Activated naive CD4-positive, alpha-beta T cell treated with anti-CD3 and anti-CD28 coated beads, Interleukin-2, amount 10 ng/mL, durations not matched to agents 7 days and 5 days (primary cell): ENCODE measurements at places on chromosomes 12 and 14.

DNA sequence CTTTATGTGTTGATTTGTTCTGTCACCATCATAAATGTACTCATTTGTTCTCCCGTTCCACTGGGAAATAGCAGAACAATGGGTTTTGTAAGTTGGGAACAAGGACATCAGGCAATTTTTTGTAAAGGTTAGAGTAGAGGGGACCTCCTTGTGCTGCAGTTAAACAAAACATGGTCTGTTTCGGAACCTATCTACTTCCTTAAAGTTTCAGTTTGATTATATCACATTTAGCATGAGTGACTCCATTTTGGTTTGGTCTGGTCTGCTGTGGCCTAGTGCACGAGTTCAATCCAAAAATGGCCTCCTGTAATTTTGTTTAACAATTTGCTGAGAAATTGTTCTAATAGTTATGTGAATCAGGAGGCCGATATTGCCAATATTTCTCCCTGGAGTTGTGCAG, 372.7 kb downstream of the NUAK1 start:
- no peak for DNase-seq
- no peak overlapping the region for H3K4me3 ChIP-seq
- H3K27ac ChIP-seq: no peak overlapping the region
- H3K27me3 ChIP-seq: no peaks in the 10 kb centered on the region
- H3K36me3 ChIP-seq: no peaks in the 10 kb centered on the region

DNA sequence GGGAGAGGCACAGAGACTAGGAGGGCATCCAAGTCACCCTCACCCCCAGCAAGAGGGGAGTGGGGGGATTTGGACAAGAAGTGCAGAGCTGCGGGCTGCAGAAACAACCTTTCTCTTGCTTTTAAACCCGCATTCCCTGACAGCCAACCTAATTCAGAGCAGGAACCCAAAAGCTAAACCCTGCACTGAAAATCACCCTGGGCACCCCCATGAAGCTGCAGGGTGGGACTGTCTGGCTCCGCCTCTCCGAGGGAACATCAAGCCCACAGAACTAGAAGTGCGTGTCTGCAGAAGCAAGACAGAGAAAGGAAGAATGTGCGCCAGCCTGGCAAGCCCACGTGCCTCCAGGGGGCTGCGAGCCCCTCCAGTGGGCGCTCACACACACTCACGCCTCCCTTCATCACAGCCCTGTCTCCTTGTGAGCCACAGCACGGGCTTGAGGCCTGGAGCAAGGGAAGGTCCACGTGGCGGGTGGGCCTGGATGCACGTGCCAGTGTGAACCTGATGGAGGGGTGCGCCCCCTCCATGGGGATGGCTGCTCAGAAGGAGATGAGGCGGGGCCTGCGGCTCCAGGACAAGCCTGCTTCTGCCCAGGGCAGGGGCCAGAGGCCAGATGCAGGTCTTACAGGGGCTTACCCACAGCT, 27.8 kb upstream of the PNMA1 start:
- peak overlapping the region; percentile 91 for H3K27ac ChIP-seq
- H3K4me3 ChIP-seq: peak overlapping the region; percentile 74
- peak; percentile 64 for DNase-seq
- peaks cover 83% of the 10 kb centered on the region for H3K4me1 ChIP-seq

DNA sequence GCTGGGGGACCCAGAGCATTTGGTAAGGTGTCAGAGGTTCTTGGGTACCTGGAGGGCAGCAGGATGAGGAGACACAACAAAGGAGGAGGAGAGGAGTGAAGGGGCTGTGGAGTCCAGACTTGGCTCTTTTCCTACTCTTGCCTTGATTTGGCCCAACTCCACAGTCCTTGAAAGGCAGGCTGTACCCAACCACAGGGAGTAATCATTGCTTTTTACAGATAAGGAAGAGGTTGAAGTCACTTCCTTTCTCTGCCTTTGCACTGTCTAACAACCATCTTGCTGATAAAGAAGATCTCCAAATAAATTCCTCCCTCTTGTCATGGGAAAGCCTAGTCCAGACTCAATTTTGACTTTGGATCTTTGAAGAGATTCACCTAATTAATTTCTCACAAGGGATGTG, 226.8 kb upstream of the HMGA2 start:
- no peak overlapping the region for H3K27ac ChIP-seq
- peaks cover 4% of the 10 kb centered on the region for H3K27me3 ChIP-seq
- H3K4me1 ChIP-seq: no peaks in the 10 kb centered on the region
- H3K4me3 ChIP-seq: no peak overlapping the region
- DNase-seq: no peak
- H3K36me3 ChIP-seq: no peaks in the 10 kb centered on the region

- H3K36me3 ChIP-seq: peaks cover 34% of the 10 kb centered on the region
- H3K4me3 ChIP-seq: peak overlapping the region; percentile 30
- H3K27me3 ChIP-seq: no peaks in the 10 kb centered on the region
- peak; percentile 85 for DNase-seq
Measured at GRCh38 chr12:120007272-120007671, 18.2 kb downstream of the BICDL1 start.

- peaks cover 9% of the 10 kb centered on the region for H3K27me3 ChIP-seq
- H3K27ac ChIP-seq: no peak overlapping the region
Measured at GRCh38 chr12:128977441-128977840, 124.2 kb downstream of the GLT1D1 start.

DNA sequence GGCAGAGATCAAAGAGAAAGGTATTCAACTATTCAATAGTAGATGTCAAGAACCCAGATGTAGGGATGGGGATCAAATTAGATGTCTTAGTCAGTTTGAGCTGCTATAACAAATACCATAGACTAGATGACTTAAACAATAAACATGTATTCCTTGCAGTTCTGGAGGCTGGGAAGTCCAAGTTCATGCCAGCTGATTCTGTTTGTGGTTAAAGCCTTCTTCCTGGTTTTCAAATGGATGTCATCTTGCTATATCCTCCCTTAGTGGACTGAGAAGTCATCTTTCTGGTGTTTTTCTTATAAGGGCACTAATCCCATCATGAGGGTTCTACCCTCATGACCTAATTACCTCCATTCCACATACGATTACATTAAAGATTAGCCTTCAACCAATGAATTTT, 19.5 kb upstream of the MGST1 start:
- no peak for DNase-seq
- H3K4me1 ChIP-seq: no peaks in the 10 kb centered on the region
- H3K27ac ChIP-seq: no peak overlapping the region
- H3K36me3 ChIP-seq: no peaks in the 10 kb centered on the region

DNA sequence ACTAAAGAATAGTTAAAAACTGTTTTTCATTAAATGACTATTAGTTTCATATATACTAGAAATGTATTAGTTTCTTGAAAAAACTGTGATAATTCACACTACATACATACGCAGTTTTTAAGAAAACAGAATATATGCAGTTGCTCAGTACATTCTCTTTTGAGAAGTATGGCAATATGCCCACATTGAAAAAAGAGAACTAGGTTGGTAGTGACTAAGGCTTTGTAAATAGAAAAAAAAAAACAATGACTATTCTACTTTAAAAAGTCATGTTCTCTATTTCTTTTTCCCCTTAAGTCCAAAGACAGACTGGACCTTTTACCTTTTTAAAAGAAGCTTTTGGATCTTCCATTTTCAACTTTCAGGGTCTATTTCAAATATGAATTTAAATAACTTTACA, 25.0 kb downstream of the SNX6 start:
- no peak overlapping the region for H3K4me3 ChIP-seq
- H3K27ac ChIP-seq: no peak overlapping the region
- no peaks in the 10 kb centered on the region for H3K27me3 ChIP-seq
- H3K4me1 ChIP-seq: no peaks in the 10 kb centered on the region
- no peak for DNase-seq
- H3K36me3 ChIP-seq: peaks cover 40% of the 10 kb centered on the region

DNA sequence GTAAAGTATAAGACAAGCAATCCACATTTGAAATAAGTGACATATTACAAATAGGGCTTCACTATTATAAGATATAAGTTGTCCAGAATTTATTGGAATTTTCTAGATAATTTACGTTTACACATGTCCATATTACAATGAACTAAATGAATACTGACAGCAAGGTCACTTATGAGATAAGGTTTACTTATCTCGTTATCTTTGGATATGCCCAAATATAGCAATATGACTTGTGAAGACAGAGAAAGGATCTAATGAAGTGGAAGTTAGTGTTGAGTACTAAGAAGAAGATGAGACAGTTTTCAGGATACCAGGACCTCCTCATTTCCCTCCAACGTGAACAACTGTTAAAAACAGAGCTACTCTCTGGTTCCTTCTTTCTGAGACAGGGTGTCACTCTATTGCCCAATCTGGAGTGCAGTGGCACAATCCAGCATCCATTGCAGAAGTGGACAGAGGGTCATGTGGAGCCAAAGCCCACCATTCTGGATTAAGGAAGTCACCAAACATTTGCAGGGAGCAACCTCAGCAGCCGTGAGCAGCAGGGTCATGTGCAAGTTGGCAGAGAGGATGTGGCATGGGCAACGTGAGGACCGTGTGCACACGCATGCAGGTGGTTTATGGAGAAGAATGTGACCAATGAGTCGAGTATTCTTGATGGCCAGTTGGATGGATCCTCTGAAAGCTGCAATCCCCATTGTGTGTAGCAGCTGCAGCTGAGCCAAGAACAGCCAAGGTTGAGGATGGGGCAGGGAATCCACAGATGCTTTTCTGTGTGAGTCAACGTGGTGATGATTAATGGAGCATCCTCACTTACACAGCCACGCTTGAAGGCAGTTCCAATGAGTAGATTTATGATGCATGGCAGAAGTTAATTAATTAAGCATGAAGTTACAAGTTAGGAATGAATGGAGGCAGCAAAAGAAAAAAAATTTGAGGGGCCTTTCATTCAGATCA, 111.0 kb downstream of the BICD1 start:
- H3K4me3 ChIP-seq: no peak overlapping the region
- peaks cover 25% of the 10 kb centered on the region for H3K36me3 ChIP-seq
- DNase-seq: no peak
- H3K27ac ChIP-seq: no peak overlapping the region

GRCh38 chr12:2166696-2167095, 113.9 kb downstream of the CACNA1C start:
- H3K27ac ChIP-seq: no peak overlapping the region
- no peaks in the 10 kb centered on the region for H3K36me3 ChIP-seq
- H3K27me3 ChIP-seq: peaks cover 5% of the 10 kb centered on the region
- no peaks in the 10 kb centered on the region for H3K4me1 ChIP-seq
